ENCODE measurements at places on chromosomes 16 and 17.

- no peak for DNase-seq
Measured at GRCh38 chr16:69839798-69840409, 77.8 kb downstream of the WWP2 start.

- no peak for DNase-seq
Measured at GRCh38 chr17:36089888-36090836, at the start of gene CCL3. TSS of gene CCL3 (minus strand) at chr17:36090143. CDS start at chr17:36090058, 85 bp downstream.

DNA sequence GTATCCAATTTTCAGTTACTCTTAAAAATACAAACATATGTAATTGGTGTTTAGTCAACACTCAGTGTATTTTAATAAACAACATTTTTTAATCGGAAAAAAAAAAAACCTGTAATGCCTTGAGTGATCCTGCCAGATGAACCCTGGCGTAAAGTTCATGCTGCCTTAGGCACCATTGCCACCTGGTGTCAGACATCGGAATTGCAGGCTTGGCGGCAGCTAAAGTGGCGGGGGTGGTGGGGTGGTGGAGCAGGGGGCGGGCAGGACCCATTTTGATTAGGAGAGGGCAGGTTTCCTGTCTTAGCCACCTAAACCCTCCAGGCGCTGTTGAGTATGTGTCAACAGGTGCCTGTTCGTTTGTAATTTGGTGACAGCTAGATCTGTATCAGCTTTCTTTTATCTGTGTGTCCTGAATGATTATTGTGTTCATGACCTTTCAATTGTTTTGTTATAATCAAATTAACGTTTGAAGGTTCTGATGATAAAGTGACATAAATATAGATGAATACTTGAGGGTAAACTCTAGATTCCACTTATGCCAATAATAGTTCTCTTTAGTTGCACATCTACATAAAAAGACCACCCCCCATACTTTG, 588.7 kb downstream of the CDH13 start:
- DNase-seq = no peak

GRCh38 chr16:57092786-57093411, 516 bp downstream of the CPNE2 start:
- DNase-seq = no peak

GRCh38 chr17:55261311-55261710, 3.4 kb upstream of the HLF start:
- DNase-seq = no peak

- DNase-seq = no peak
Measured at GRCh38 chr16:19309178-19309577, 23.6 kb downstream of the CLEC19A start.

DNA sequence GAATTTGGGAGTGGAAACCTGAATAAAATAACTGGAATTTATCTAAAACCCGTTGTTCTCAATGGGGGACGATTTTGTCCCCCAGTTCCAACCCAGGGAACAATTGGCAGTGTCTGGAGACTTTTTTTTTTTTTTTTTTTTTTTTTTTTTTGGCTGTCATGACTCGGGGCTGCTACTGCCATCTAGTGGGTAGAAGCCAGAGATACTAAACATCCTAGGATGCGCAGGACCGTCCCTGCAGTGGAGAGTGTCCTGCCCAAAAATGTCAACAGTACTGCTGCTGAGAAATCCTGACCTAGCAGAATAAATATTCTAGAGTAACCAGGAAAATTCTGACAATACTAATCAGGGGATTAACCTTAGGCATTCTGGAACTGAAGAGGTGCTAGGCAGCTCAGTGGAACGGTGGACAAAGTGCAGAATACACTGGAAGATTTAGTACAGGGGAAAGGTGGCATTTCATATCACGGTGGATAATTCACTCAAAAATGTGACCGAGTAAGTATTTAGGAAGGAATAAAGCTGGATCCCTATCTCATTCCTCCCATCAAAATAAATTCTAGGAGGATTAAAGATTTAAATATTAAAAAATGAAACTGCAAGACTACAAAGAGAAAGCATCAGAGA, 107.6 kb downstream of the SPECC1 start:
- DNase-seq = no peak

DNA sequence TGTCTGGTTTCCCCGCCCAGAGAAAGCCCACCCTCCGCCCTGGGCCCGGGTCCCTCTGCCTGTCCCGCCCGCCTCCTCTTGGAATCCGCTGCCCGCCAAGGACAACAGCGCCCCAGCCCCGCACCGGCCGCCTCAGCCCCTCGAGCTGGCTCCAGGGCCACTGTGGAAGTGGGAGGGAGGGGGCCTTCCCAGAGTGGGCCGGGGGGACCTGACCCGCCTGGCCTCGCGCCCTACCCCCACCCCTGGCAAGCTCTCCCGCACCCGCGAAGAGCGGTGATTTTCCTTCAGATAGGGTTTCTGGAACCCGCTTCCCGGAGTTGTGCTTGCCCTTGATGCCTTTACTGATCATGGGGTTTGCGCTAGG, 2.3 kb upstream of the CBX8 start:
- DNase-seq = no peak

DNA sequence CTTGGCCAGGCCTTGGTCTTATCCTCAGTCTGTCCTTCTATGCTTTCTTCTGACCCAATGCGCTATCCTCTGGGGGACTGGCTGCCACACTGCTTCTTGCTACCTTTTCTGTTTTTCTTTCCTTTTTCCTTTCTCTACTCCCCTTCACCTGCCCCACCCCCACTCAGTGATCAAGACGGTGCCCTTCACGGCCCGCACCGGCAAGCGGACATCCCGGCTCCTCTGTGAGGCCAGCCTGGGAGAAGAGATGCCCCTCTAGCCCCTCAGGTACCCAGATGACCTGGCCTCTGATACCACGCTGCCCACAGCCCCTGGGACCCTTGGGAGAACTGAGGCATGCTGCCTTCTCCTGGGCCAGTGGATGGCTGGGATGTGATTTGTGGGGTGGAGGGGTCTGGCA, 15.6 kb downstream of the SPATA32 start:
- DNase-seq = no peak

DNA sequence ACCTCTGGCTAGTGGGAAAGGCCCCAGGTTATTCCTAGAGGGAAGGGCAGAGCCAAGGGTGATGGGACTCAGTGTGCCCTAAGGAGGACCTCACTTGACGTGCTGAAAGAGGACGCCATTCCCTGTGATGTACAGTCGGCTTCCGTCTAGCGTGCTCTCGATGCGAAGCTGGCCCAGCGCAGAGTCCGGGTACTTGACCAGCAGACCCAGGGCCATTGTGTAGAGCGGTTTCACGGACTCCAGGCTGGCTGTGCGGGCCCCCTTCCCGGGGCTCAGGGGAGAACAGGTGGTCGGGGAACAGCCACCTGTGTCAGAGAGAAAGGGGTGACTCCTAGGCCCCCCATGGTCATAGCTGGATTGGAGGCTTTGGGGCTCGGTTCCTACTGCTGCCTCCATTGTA, 19.9 kb downstream of the PLEKHG4 start:
- DNase-seq = no peak

- DNase-seq = no peak
Measured at GRCh38 chr16:5944971-5945370, 847.4 kb upstream of the EEF2KMT start.

GRCh38 chr16:1105888-1106620, 10.0 kb upstream of the C1QTNF8 start:
- no peak for DNase-seq

DNA sequence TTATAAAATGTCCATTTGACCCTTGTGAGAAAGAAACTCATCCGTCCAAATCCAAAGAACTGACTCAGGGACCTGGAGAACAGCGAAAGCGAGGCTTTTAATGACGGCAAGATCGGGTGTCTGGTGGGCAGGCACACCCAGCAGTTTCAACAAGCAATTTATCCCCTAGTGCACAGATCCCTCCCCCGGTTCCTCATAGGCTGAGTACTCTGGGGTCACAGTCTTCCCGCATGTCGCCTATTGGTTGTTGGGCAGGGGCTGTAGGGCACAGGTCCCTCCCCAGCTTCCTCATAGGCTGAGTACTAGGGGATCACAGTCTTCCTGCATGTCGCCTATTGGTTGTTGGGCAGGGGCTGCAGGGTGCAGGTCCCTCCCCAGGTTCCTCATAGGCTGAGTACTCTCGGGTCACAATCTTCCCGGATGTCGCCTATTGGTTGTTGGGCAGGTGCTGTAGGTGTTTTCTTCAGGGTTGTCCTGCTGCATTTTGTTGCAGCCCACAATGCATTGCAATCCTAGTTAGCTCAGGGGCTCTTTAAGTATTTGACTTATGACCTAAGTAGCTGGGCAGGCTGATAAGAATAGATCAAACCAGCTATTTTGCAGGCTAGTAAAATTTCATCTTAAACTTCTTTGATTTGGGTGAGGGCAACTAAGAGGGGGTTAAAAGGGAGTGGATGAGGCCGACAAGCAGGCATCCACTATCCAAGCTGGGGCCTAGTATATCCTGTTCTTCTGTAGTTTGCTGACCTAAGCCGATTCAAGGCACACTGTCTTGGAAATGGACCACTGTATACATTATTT, 3.6 kb upstream of the UTS2R start:
- no peak for DNase-seq

- no peak for DNase-seq
Measured at GRCh38 chr17:19397556-19398041, 10.6 kb upstream of the MFAP4 start.

GRCh38 chr16:22977294-22977697, 163.3 kb downstream of the HS3ST2 start:
- DNase-seq = no peak

DNA sequence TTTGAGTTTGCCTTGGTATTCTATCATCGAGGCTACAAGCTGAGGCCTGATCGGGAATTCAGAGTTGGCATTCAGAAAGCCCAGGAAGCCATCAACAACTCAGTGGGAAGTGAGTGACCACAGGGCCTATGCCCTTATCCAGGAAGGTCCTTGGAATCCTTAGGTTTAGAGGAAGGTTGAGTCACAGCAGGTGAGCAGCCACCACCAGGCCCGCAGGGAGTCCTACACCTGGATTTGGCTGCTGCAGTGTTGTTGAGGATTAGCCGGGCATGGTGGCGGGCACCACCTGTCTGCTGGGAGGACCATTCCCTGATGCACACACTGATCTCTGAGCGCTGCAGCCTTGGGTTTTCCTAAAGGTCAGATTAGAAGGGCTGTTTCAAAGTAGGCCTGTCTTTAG, 5.2 kb downstream of the ODAD4 start:
- DNase-seq = no peak

DNA sequence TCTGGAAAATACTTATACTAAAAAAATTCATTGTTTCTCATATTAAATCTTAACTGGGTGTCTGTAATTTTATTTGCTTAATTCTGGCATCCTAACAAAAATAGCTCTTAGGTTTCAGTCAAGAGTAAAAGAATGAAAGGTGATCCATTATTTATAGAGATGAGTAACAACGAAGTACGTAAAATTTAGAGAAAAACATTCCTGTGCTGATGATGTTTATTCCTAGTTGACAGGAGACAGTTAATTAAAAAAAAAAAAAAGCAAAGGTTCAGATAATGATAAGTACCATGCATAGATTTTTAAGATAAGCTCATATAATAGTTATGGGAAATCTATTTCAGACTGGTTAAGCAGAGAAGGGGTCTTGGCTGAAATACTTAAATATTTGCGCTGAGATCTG, 50.8 kb downstream of the ABCA9 start:
- no peak for DNase-seq

- no peak for DNase-seq
Measured at GRCh38 chr16:13080531-13080930, 179.1 kb downstream of the SHISA9 start.

GRCh38 chr17:79698146-79698846, 32.4 kb upstream of the ENPP7 start:
- peak; percentile 54 for DNase-seq

- no peak for DNase-seq
Measured at GRCh38 chr16:4820652-4821051, 18.2 kb upstream of the ROGDI start.

DNA sequence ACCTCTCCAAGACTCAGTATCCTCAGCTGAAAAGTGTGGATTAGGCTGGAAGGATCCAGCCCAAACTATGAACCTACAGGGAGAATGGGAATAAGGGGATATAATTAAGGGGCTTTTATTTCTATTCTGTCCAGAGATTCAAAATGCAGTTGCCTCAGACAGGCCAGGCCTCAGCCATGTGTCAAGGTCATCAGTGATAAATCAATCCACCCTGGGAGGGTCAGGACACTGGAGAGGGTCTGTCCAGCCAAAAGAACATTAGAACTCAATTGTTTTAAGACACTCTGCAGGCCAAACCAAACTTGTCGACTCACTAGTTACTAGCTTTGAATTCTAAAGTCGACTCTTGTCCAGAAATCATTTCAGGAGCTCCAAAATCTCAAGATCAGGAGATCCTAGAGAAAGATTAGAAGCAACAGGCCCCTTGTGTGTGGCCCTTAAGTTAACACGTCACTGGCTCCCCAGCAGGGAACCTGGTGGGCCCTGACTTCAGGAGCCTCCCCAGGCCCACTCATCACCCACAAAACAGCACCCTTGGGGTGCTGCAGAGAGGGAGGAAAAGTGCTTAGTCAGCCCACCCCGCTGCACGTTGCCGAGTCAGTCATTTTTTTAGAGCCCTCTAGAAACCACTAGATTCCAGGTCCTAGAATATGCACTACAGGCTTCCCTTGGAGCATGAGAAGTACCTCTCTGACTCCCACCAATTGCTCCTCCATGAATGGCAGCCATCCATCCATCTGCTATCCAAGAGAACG, 156.8 kb downstream of the XYLT1 start:
- DNase-seq = no peak

DNA sequence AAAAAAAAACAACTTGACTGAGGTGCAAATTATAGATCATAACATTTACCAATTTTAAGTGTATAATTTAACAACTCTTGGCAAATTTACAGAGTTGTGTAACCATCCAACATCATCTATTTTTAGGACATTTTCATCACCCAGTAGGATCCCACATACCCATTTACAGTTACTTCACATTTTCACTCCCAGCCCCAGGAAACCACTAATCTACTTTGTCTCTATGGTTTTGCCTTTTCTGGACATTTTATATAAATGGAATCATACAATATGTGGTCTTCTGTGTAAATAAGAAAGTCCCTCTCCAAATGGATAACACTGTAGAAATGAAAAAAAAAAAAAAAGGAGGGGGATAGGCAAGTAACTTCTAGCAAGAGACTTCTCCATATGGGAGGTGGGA, 26.1 kb upstream of the XYLT1 start:
- no peak for DNase-seq

DNA sequence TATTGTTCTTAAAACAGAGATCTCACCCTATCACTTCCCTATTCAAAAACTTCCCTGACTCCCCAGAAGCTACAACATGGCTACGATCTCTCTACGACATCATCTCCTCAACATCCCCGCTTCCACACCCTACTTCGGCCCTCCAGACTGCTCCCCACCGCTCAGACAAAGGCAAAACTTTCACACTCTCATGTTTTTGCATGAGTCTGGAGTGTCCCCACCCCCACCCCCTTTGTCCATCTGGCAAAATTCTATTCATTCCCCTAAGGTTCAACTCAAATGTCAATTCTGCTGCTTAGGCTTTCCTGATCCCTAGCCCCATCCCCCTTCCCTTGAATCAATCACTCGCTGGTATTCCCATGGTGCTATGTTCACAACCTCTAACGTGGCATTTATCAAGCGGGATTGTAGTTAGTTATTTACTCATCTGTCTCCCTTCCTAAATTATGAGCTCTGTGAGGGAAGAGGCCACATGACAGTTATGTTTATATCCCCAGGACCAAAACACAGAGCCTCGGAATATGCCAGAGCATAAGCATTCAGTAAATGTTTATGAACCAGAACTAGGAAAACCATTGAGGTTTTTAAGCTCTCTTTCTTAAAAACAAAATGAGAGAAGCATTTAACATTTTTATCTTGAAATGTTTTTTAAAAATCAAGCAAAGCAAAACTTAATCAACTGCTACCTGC, 55.9 kb downstream of the STX8 start:
- DNase-seq = no peak

Data from RWPE2 (cell line).